Effector memory CD4-positive, alpha-beta T cell (primary cell): ENCODE measurements at places on chromosomes 12 and 14.

- H3K4me3 ChIP-seq = no peak overlapping the region
- no peaks in the 10 kb centered on the region for H3K27me3 ChIP-seq
- no peak for DNase-seq
- no peak overlapping the region for H3K27ac ChIP-seq
Observed at GRCh38 chr12:93273834-93274564, 103.7 kb upstream of the NUDT4 start.

DNA sequence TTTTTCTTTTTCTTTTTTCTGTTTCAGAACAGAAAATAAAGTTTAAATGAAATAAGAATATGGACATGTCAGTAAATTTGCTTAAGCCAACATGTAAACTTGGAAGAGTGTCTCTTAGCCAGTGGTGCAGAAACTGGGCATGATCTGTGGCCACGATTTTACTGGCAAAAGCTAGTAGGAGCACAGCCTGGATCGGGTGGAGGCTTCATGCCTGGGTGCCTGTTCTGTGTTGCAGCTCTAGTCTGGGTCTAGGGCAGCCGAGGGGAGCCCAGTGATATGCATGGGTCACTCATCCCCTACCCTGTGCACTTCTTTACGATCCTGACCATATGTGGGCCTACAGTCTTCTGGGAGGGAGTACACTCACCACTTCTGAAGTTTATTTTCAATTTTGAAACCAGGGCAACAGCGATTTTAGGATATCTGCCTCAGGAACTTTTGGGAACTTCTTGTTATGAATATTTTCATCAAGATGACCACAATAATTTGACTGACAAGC lies 45.6 kb upstream of the SMCO2 start:
- H3K27me3 ChIP-seq = no peaks in the 10 kb centered on the region
- no peak overlapping the region for H3K27ac ChIP-seq
- no peak overlapping the region for H3K4me3 ChIP-seq
- H3K36me3 ChIP-seq = no peaks in the 10 kb centered on the region

DNA sequence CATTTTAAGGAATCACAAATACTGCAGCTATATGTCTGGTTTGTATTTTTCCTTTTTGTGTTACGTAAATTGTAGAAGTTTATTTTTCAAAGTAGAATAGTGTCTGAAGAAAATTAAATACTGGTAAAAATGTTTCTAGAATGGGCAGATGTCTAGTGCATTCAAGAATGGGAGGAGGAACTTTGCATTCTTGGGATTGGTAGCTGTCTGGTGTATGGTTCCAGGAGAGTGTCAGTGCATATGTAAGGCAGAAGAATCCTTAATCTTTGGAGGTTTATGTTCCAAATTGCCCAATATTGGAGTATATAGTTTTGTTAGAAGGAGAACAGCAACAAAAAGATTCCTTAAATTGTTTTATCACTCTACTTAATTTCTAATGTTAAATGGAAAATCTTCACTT lies 13.5 kb downstream of the PAPOLA start:
- H3K27me3 ChIP-seq = no peaks in the 10 kb centered on the region
- no peak overlapping the region for H3K4me3 ChIP-seq
- DNase-seq = no peak
- peaks cover 3% of the 10 kb centered on the region for H3K36me3 ChIP-seq
- H3K27ac ChIP-seq = no peak overlapping the region

DNA sequence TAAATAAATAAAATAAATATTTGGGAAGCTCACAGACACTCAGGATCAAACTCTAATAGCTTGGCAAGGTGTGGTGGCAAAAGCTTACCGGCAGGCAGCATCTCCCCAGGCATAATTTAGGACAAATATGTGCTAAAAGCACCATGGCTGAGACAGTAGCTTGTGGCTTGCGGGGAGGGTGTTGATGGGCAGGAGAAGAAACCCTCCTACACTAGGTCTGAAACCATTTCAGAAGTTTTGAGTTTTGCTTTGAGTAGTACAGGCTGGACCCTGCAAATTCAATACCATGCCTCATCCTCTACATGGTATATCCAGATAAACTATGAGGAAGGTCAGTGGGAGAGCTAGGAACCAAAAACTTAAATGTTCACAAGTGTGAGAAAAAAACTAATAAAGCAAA lies 33.1 kb downstream of the MAP3K9 start:
- H3K36me3 ChIP-seq = no peaks in the 10 kb centered on the region
- H3K4me1 ChIP-seq = no peaks in the 10 kb centered on the region
- H3K27ac ChIP-seq = no peak overlapping the region
- no peak overlapping the region for H3K4me3 ChIP-seq
- H3K27me3 ChIP-seq = no peaks in the 10 kb centered on the region

DNA sequence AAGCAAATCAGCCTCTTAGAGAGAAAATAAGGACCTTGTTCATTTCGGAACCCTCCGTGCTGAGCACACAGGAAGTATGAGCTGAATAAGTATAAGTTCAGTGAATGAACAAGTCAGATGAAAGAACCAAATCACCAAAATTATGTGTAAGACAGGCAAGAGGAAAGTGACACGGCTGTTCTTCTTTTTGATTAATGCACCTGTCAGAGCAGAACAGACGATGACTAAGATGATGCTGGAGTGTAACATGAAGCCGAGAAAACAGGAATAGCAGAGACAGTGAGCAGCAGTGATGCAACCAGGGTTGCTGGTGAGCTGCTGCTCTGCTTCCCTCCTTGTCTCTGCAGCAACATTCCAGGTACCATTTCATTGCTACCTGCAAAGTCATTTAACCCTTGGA lies 861.1 kb downstream of the GALC start:
- no peak overlapping the region for H3K27ac ChIP-seq
- H3K27me3 ChIP-seq = no peaks in the 10 kb centered on the region
- H3K4me1 ChIP-seq = no peaks in the 10 kb centered on the region
- no peak for DNase-seq
- H3K36me3 ChIP-seq = no peaks in the 10 kb centered on the region
- H3K4me3 ChIP-seq = no peak overlapping the region
